ENCODE measurements at places on chromosomes 2 and 18.
A peak's percentile ranks its signal among the peaks of the same experiment; 100 is the strongest.

DNA sequence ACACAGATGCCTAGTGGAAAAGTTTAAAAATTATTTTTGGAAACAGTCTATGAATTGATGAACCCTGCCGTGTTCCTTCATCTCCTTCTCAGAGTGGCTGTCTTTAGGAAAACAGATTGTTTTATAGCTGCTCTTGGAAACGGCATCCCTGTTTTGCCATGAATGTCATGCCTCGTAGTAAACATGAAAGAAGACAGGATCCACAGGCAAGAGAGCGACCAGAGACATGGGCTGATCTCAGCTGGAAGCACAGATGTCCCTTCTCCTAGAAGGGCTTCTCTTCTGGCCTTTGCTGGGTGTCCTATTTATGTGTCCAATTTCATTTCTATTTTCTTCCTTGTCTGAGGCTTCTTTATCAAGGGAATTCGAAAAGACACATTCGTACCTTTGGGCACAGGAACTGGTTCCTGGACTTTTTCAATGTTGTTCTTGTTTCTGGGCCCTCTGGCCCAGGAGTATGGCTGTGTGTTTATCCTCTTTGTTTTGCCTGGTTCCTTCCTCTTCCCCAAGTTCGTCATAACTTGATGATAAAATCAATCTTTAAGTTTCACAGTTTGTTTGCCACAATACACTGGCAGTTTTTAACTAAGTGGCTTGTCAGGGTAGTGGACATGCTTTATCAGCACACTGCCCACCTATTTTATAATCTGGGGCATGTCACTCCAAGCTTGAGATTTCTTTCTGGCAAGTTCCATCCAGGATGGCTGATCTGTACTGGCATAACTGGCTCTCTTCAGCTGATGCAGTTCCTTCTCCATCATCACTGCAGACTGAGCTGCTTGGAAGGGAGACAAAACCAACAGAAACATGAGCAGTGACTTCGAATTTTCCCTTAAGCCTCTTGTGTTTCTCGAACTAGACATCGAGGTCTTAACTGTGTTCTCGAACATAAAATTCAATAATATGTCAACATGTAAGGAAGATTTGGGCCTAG, 63.2 kb upstream of the MGAT4A start:
- no peak for DNase-seq

- no peak for DNase-seq
These were observed 80.9 kb downstream of the AQP4 start for GRCh38 chr18:26784599-26784998.

GRCh38 chr2:73503992-73504570, 118.4 kb downstream of the ALMS1 start:
- no peak for DNase-seq

DNA sequence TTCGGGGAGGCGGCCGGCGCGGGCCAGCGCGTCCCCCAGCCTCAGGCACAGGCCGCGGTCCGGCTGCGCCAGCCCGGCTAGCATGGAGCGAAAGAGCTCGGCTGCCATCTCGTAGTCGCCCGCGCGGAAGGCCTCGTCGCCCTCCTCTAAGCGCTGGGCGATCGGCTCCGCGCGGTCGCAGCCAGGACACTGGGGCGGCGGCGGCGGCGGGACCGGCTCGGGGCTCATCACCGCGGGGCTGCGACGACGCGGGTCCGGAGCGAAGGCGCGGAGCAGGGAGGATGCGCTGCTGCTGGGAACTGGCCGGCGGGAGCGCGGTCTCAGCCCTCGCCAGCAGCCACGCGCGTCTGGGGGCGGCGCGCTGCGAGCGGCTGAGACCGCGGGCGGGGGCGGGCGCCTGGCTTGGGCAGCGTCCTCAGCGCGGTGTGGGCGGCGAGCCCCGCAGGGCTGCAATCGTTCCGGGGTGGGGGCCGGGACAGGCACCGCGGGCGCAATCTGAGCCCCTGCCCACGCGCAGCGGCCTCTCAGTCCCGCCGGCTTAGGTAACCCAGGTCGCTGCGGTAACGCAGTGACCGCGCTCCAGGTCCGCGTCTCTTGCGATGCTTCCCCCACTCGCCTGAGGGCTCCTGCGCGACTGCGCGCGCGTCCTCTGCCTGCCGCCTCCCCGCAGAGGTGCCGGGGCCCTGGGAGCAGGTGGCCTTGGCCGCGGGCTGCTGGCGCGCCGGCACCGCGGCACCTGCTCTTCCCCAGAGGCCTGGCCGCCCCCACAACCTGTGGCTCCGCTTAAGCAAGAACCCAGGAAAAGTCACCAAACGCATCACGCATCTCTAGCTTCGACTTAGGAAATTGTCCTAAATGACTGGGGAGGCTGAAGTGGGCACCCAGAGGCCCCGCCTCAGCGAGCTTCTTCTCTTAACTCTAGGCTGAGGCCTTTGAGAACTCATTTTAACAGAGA, at the start of gene LONRF2:
LONRF2 (minus strand) TSS at position 636 of the 955 bp plus-strand sequence; CDS start at position 228, 408 bp downstream.
- no peak for DNase-seq

GRCh38 chr2:61363580-61363979, 107.3 kb downstream of the USP34 start:
- no peak for DNase-seq

- no peak for DNase-seq
These were observed 52.1 kb downstream of the SLC4A3 start for GRCh38 chr2:219679571-219679970.

GRCh38 chr2:105394951-105395611, 3.8 kb downstream of the FHL2 start:
- no peak for DNase-seq

- DNase-seq = no peak
These were observed 543.0 kb upstream of the TNP1 start for GRCh38 chr2:217402761-217403383.

DNA sequence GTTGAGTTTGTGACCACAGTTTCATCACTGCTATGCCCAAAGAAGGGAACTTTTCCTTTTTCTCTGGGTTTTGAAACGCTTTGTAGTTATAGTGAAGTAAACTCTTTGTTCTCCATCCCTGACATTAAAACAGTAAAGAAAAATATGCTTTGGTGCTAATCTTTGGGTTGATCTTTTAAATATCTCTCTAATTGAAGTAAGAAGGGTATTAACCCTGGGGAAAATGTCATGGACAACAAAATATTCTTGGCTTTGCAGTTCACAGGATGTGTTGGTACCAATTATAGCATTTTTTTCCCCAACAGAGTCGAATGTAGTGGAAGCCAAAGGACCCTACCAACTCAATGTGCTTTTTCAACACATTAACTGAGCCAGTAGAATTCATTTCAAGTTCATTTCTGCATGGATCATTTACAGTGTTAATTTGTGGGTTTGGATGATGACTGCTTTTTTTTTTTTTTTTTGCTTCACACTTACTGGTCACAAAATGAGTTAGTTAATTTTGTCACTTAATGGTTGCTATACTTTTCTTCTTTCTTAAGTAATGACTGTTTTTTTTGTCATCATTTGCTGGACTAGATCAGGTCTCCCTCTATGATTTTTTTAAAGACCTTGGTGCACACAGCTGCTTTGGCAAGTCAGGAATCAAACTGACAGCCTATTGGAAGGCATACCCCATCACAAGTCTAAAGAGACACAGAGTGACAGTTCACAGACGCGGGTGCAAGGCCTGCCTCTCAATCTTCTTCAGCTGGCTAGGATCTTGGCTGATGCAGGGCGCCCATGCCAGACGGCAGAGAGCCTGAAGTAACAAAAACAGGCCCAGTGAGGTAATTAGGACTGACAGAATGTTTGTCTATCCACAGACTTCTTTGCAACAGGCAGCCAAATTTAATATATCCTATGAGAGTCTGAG, 98.8 kb upstream of the MMADHC start:
- DNase-seq = no peak

- DNase-seq = no peak
These were observed 99.9 kb downstream of the TRIB2 start for GRCh38 chr2:12816379-12817306.

GRCh38 chr18:13726972-13727331, 479 bp downstream of the RNMT start:
- no peak for DNase-seq

DNA sequence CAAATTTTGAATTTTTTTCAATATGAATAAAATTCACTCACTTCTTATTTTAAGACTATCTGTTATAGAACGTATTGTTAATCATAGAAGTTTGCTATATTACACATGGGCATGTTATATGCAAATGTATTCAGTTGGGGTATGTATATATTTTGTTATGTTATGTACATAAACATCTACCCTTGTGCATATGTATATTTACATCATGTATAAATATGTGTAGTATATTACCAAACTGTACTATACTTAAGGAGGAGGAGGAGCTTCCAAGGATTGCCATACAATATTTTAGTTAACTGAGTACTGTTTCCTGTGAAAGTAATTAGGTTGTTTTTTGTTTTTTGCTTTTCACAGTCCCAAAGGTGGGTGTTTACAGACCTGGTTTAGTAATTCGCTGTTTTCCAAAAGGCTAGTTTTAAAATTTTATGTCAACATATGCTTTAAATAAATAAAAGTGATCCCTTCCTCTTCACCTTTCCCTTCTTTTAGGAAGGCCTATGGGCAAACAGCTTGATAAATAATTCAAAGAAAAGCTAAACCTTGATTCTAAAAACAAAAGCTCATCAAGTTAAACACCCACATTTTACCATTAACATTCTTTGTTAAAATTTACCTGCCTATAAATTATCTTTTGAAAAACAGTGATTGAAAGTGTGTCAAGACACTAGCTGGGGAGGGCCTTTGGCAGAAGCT, 12.9 kb upstream of the POU3F3 start:
- DNase-seq = no peak

DNA sequence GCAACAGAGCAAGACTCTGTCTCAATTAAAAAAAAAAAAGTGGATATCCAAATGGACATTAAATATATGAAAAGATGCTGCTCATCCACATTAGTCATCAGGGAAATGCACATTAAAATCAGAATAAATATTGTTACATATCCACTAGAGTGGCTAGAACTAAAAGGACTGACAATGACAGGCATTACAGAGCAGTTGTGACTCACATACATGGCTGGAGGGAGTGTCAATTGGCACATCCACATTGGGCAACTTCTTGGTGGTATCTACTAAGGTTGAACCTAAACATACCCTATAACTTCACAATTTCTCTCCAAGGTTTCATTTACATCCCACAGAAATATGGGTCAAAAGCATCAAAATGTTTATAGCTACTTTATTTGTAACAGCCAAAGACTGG, 14.0 kb upstream of the DNER start:
- DNase-seq = no peak

DNA sequence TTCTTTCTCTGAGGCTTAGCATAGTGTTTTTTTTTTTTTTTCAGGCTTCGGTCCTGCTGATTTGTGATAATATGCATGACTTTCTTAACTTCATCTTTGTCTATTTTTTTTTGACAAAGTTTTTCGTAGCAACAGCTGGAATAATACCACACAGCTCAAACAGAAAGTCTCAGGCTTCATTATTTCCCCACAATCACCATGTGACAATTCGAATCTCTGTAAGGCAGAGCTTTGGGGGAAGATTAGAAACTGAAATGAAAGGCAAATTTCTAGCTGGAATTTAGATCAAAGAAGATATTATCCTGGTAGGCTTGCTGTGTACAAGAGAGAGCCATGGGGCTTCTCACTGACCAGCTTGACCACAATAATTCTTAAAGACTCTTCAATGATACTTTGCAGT, 12.2 kb upstream of the CD28 start:
- DNase-seq = no peak

DNA sequence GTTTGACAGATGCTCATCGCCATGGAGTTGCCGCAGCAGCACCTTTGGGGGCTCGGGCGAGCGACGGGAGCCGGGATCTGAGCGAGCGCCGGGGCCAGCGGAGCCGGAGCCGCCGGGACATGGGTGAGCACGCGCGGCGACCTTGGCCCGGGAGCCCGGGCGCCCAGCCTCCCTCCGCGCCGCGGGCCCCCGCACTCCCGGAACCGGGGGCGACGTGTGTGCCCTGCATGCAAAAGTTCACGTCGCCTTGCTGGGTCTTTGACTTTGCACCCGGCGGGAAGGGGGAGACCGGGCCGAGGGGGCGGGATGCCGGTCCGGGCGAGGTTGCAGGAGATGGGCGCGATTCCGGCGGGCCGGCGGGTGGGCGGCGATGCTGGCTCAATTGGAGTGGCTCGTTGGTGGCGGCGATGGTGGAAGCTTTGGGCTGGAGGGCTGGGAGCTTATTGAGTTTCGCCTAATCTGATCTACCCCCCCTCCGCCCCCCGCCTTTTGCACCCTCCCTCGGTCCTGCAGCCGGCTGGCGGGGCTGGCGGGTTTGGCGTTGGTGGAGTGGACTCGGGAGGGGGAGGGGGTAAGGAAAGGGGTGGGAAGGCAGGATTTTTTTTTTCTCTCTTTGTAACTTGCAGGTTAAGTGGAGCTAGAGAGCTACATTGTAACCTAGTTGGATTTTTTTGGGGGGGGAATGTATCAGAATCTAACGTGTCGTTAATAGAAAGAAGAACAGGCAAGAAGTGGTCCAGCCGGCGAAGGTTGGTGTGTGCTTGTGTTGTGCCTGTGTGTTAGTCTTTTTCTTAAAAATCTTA, at the start of gene SETBP1:
SETBP1 (plus strand) TSS at position 616 of the 803 bp plus-strand sequence. CDS start 20,459 bp downstream, outside the sequence.
- peak; percentile 1 for DNase-seq

- DNase-seq = peak; percentile 6
These were observed 260.2 kb upstream of the TRIB2 start for GRCh38 chr2:12456293-12457106.

DNA sequence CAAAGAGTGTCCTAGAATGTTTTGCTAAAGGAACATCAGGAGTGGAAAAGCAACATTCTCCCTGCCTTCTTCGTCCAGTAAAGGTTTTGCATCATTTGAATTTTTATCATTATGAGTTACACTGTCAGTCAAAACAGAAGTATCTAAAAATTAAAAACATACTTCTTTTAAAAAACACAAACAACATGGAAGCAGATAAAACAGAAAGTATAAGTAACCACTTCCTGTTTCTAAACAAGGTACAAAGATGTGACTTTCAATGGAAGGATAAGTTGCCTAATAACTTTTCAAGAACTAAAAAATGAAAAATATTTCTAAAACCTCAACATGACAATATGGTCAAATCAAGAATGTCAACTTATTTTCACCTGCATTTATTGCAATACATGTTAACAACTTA, 158.2 kb downstream of the STK39 start:
- no peak for DNase-seq

DNA sequence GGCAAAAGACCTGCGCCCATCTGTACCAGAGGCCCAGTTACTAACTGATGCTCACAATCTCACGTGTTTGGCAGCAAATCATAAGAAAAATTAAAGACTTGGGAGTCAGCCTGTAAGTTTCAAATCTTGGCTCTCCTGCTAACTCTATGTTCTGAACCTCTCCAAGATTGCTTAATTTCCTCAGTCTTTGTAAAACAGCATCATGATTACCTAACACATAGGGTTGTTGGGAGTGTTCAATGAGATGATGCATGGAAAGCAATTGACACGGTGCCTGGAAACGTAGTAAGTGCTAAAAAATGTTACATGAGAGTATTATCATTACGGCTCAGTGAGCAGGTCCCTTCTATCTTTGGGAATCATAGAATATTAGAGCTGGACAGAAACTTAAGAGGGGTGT, 497.6 kb upstream of the TCF4 start:
- no peak for DNase-seq

DNA sequence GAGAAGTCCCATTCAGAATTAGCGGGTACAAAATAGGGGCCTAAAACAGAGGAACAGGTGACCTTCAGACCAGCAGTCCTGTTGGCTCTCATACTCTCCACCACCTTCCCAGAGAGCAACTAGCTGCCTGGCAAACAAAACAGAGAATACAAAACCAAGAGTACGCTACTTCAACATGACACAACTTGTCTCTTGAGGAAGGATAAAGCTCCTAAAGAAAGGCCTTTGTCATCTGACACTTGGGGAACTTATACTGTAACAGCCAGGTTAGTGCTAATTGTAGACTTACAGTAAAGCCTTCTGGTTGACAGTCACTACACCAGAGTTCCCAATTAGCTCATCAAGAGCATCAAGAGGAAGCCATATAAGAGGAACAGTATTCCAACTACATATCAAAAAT, 282.1 kb upstream of the NT5C1B start:
- no peak for DNase-seq

GRCh38 chr18:2910261-2910660, 63.5 kb downstream of the EMILIN2 start:
- no peak for DNase-seq

Data from T-helper 9 cell (primary cell).